ENCODE measurements at places on chromosomes 4 and X.

DNA sequence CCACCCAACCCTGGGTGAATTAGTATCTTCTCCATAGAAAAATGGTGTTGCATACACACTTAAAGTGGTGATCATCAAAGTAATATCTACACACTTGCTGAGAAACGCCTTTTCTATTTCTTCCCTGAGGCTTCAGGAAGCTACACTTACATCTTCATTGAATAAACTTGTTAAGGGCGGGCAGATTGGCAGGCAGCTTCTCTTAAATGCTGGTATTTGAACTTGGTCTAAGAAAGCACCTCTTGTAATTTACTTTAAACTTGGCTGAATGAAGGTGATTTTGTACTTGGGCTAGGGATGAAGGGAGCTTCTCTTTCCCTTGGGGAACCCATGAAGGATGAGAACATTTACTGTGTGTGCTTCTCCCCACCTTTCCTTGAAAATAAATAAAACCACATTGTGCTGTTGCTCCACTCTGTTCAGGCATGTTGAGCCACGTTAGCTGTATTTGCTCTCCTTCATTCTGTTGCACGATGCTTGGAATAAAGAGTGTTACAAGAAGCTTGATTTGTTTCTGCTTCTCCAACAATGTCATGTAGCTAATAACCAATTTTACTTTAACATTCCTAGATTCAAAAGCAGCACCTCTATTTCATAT is 430.1 kb downstream of the ANKRD50 start:
- no peak for DNase-seq

DNA sequence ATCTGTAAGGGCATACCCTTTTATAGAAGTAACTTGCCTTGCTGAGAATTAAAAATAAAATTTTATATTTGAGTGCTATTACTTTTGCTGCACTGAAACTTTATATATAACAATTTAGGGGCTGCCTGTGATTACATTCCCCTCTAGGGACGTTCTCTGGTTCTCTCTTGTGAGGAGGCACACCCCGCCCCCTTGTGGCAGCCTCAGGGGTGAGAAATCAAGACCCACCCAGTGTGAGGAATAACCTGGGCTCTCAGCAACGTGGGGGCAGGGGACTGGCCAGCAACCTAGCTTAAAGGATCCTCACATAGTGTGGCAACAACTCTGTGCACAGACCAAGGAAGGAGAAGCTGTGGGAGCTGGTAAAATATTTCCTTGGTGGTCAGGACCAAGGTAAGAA is 43.7 kb downstream of the MAGEA9 start:
- no peak for DNase-seq

DNA sequence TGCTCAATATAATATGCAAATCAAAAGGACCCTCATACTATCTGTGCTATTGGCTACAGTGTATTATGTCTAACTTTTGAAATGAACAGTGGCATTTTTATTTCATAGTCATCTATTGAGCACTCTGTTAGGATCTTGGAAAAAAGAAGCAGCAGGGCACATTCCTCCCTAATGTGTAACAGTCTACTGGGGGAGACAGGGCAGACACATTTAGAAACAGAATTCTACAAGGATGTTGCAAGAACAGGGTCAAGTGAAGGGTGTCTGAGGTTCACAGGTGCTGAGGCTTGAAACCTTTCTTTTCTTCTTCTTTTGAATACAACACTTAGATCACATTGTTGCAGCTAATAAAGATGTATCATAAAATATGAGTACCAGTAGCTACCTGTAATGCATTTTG is 129.7 kb upstream of the SLC4A4 start:
- DNase-seq: no peak

GRCh38 chr4:10461850-10462400 is 4.7 kb upstream of the ZNF518B start:
- DNase-seq: no peak

DNA sequence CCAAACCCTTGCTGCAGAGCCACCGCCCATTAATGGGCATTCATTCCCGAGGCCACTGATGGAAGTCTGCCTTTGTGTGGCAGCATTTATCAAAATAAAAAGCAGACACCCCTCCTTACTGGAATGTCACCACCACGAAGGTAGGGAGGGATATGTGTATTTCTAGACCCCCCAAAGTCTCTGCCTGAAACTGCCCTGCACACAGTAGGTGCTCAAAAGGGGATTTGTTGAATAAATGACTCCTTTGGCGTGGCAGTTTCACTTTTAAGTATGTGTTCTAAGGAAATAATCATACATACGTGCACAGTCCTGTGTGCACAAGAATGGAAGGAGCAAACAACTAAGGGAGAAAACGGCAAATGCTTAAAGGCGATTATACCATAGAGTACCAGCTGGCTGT is 23.6 kb upstream of the GLOD5 start:
- no peak for DNase-seq

DNA sequence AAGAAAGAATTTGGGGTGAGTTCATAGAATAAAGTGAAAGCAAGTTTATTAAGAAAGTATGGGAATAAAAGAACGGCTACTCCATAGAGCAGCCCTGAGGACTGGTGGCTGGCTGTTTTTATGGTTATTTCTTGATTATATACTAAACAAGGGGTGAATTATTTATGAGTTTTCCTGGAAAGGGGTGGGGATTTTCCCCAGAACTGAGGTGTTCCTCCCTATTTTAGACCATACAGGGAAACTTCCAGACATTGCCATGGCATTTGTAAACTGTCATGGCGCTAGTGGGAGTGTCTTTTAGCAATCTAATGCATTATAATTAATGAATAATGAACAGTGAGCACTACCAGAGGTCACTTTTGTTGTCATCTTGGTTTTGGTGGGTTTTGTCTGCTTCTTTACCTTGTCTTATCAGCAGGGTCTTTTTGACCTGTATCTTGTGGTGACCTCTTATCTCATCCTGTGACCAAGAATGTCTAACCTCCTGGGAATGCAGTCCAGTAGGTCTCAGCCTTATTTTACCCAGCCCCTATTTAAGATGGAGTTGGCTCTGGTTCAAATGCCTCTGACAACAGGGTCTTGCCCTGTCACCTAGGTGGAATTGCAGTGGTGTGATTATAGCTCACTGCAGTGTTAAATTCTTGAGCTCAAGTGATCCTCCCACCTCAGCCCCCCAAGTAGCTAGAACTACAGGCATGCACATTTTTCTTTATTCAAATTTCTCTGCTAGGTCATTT is 27.1 kb downstream of the RAPGEF2 start:
- no peak for DNase-seq

- DNase-seq: no peak
Measured at GRCh38 chrX:119025900-119026299, 46.9 kb upstream of the CT47C1 start.

DNA sequence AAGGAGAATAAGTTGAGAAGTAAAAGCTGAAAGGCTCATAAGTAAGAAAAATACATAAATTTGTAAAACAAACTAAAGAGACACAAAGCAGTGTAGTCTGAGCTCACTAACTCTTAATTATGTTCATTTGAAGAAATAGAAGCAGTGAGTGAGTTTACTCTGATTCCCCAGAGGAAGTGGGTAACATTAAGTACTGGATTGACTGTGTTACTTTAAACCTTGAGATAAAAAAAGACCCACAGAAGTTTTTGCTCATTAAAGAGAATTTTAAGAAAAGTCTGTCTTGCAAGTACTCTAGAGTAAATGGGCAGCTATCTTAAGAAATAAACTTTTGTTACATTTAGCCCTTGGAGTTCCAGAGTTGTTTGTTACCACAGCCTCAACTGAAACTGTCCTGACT is 2466.9 kb downstream of the PCDH7 start:
- DNase-seq: no peak

DNA sequence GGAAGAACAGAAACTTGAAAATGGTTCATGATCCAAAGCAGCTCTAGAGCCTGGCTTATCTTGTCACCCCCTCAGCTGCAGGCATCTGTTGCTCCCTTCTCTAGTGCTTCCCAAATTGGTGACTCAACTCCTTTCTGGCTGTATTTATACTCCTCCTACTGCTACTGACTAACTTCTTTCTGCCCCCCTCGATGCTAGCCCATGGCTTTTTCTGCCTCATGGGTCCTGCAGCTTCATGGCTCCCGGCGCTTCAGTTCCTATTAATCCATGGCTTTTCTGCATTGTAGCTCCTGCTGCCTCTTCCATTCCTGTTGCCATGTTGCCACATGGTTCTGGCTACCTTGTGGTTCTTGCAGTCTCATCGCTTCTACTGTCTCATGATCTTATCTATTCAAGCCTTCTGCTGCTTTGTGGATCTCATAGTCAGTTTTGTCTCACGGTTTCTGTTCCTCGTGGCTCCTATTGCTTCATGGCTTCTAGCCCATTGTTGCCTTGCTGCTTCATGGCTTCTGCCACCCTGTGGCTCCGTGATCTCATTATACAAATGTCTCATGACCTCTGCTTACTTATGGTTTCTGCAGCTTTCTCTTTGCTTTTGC is 48.1 kb downstream of the SMC1A start:
- no peak for DNase-seq

DNA sequence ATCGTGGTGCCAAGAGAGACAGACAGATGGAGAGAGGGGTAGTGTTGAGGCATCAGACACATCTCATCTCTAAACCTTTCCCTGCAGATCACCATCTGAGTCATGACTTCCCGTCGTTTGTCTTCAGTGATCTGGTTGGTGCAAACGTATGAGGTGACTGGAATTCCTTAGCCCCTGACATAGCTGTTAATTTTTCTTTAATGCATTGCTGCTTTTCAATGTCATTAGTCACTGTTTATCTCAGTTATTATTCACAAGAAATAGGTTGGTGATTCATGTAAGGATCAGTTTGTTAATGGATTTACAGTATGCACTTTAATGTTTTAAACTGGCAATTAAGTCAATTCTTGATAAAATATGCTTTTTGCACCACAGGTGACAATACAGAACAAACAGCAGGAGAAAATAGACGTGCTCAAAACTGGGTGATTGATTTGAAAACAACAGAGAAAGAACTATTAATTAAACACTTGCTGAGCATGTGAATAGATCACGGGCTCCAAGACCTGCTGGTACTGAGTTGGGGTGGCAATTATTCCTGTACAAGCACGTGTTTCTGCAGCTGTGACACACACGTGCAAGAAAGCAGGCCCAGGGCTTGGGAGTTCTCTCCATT is 1.3 kb upstream of the TMEM154 start:
- DNase-seq: no peak

GRCh38 chrX:127552571-127552970 is 499.6 kb downstream of the ACTRT1 start:
- DNase-seq: no peak

- DNase-seq: no peak
Measured at GRCh38 chr4:112560084-112560483, 44.1 kb upstream of the NEUROG2 start.

- no peak for DNase-seq
Measured at GRCh38 chr4:148305751-148306150, 136.5 kb downstream of the NR3C2 start.

- DNase-seq: no peak
Measured at GRCh38 chr4:152682143-152682941, 2.5 kb upstream of the TMEM154 start.

DNA sequence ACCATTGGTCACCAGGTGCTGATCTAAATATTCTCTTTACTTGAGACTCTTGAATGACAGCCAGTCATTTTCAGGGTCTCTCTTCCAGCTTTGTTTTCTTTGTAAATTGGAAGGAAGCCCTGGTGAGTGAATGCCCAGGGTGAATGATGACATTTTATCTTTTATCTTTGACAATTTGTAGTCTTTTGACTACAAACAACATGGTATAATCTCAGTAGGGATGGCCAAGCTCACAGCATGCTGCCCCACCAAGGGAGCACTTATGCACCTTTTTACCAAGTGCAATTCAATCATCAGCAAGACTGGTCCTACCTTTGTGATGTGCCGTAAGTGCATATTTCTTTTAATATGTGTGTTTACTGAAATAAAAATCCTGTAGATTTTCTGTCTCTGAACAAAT is 5.7 kb downstream of the AFM start:
- no peak for DNase-seq

DNA sequence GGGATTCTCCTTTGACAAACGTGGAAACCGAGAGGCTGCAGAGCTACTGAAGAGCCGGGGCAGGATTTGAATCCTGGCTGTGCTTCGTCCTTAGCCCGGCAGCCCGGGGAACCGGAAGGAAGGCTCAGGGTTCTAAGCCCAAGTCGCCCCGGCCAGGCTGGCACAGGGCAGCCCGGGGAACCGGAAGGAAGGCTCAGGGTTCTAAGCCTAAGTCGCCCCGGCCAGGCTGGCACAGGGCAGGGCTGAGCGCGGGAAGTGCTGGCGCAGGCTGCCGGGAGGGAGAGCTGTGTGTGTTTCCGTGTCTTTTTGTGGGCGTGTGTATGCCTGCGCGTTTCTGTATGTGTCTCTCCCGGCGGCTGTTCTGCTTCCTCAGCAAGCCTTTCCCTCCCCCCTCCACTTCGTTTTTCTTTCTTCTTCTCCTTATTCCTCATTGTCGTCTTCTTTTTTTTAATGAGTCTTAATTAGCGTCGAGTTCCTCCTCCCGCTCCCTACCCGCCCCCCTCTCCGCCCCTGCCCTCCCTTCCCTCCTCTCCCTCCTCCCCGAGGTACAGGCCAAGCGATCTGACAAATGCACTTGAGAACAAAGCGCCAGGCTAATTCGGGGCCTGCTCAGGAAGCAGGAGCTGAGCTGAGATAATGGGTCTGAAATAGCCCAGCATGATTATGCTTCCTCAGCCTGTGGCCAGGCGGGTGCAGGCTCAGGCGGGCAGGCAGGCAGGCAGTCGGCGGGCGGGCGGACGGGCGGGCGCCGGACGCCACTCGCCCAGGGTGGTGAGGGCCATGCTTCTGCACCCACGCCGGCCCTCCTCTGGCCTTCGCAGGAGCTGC is 65.9 kb downstream of the EFNB1 start:
- DNase-seq: no peak

- DNase-seq: no peak
Measured at GRCh38 chr4:22458098-22458497, 57.8 kb downstream of the ADGRA3 start.

GRCh38 chrX:54819201-54819600 is 11.7 kb downstream of the MAGED2 start:
- DNase-seq: no peak

DNA sequence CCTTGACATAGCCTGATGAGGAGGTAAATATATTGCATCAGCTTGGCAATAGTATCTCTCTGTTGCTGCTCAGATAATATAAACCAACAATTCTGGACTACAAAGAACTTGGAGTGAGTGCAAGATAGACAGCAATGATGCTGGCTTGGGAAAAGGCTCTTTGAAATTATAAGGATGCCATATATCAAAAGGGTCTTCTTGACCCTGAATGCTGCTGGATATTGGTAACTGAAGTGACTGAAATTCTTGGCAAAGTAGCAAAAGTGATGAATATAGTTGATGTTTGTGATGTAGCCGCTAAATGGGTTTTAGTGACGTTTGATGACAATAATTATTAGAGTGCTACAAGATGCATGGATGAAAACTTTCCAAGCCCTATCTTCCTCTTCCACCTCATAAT is 1391.6 kb downstream of the ADGRL3 start:
- no peak for DNase-seq
